Activated T-helper 1 cell treated with anti-CD3 and anti-CD28 coated beads, Interleukin-2, amount 50 U/mL, for 16 hours (primary cell): ENCODE measurements at places on chromosomes 5 and 9.

GRCh38 chr9:92722386-92723298 is 42.0 kb downstream of the BICD2 start:
- DNase-seq, result no peak

DNA sequence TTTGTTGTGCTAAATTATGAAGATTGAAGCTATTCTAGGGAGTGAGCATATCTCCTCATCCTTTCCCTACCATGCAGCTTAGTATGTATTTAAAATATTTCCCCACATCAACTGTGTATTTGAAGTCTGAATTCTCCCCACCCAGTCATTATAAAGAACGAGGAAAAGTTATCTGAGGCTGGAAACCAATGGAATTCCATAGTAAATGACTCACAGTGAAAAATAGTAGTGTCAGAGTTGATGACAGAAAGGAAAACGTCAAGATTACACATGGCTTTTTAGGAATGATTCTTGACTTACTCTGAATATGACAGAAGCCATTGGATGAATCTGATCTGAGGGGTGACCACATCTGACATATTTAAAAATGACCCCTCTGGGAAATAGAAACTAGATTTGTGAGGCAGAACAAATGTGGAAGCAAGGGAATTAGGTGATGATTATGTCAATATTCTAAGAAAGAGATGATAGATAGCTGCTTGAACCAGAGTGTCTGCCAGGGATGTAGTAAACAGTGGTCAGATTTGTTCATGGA is 1768.9 kb upstream of the CDH9 start:
- no peak for DNase-seq

GRCh38 chr5:878125-878524 is 14.5 kb downstream of the BRD9 start:
- no peak for DNase-seq

GRCh38 chr9:135228983-135229625 is 141.6 kb downstream of the OLFM1 start:
- DNase-seq, result no peak

DNA sequence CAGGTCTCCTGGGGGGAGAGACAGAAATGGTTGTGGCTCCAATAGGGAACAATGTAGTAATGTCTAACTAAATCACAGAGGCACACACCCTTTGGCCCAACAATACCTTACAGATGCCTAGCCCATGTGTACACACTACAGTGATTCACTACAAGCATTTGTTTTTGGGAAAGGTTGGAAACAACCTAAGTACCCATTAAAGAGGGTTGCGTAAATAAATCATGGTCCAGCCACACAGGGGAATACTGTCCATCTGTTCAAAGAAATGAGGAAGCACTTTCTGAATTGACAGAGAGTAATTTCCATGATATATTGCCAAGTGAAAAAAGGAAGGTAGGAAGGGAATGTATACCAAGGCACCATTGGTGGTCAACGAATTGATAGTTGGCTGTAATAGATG is 22.0 kb upstream of the GTF3C5 start:
- no peak for DNase-seq

GRCh38 chr9:93291536-93292287 is 107.8 kb downstream of the WNK2 start:
- DNase-seq, result no peak

DNA sequence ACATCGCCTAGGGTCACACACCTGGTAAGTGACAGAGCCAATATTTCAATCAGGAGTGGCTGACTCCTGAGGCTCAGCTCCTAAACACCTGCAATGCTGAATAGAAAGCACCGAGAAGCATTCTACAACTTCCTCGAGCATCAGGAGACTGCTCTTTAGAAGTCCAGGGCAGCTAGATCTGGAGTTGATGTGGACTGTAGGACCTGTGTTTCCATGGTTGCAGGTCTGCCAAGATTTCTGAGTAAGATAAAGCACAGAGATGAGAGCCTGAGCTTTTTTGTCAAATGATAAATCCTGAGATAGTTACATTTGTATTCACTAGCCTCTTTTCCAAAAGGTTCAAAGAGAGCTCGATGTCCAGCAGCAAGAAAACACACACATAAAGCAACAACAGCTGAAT is 43.8 kb downstream of the YIPF5 start:
- DNase-seq, result no peak

GRCh38 chr5:96720408-96720807 is 58.2 kb downstream of the CAST start:
- no peak for DNase-seq

DNA sequence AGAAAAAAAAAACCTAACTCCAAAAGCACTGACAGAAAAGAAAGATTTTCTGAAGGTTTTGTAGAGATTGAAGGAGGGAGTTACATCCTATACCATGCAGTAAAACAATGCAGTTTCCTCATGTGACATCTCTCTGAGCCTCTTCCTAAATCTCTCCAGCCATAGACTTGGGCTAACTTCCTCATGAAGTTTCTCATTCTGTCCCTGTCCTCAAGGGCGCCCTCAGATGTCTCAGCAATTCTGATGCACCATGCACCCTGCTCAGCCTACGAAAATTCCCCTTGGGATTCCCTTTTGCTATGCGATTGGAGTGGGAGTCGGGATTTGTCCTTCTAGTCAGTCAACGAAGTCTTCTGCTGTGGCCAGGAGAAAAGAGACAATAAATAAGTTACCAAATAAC is 68.9 kb downstream of the FAT2 start:
- no peak for DNase-seq

- no peak for DNase-seq
These were observed 68.6 kb upstream of the IL17B start for GRCh38 chr5:149447373-149448367.
